Activated T-helper 1 cell treated with Interleukin-2 at 50 U/mL for 16 hours (primary cell): ENCODE measurements at places on chromosomes 3 and 15.

- no peak for DNase-seq
Observed at GRCh38 chr3:66004244-66004643, 34.5 kb downstream of the MAGI1 start.

DNA sequence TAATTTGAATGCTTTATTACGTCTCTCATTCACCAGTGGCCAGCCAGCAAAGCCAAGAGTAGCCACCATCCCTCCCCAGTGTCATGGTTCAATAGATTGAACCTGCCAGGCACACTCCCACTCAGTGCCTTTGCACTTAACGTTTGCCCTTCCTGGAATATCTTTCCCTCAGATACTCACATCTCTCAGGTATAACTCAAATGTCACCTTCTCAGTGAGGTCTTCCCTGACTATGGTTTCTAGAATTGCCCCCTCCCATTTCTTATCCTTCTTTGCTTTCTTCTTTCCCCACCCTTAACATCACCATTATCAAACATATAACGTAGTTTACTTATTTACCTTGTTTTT is 293.8 kb downstream of the LRTM1 start:
- DNase-seq = no peak

DNA sequence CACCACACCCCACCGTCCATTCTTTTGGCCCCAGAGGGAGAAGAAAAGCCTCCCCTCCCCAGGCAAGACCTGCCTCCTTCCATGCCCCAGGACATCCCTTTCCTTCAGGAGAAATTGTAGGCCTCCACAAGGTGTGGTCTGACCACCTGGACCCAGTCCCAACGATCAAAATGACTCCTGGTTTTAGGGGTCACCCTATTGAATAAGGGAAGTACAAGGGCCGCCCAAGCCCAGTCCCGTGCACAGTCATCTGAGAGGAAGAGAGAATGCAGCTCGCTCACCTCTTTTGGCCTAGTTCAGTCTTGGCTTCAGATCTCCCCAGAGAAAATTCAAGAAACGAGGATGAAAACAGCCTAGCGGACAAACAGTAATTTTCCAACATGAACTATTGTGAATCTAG is 249.1 kb downstream of the UACA start:
- DNase-seq = no peak

GRCh38 chr3:13107661-13108060 is 34.4 kb upstream of the IQSEC1 start:
- no peak for DNase-seq

DNA sequence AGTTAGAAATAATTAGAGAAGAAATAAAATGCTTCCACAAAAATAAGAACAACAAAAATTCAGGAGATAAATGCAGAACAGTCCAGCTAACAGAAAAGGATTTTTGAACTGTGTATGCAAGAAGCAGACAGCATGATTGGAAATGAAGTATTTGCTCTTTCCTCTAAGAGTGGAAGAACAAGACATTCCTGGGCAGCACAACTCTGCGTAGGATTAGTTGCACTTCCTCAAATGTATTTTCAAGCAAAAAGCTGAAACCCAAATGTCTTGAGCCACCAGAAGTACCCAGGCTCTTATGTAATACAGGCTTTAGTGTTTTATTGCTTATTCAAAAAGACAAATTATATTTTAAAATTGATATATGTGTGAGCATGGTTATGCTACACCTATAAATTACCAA is 127.2 kb downstream of the ZBTB20 start:
- DNase-seq = no peak

DNA sequence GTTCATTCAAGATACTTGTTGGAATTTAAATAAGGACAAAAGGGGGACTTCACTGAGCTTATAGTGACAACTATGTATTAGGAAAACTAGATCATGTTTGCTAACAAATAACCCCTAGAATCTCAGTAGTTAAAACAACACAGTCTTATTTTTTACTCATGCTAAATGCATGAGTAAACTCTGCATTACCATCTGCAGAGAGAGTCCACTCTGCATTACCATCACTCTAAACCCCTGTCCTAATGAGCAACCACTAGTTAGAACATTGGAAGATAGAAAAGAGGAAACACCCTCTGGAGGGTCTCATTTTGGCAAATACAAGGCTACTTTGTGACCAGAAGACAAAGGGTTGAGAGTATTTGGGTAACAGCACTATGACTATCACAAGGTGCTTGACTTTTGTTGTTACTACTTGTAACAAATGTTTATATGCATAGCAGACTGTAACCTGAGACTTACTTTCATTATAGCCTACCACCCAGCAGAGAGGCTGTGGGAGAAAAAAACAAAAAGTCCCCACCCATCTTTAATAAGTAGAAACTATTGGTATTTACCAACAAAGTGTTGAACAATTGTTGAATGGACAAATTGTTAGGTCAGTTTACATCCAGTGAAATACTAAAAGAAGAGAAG is 99.1 kb downstream of the OXSM start:
- DNase-seq = no peak

DNA sequence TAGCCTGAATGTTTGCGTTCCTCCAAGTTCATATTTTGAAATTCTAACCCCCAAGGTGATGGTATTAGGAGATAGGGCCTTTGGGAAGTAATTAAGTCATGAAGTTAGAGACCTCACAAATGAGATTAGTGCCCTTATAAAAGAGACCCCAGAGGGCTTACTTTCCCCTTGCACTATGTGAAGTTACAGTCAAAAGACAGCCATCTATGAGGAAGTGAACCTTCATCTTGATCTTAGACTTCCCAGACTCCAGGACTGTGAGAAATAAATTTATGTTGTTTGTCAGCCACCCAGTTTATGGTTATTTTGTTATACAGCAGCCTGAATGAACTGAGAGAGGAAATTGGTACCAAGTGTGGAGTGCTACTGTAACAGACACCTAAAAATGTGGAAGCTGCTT is 74.4 kb downstream of the DAPK2 start:
- no peak for DNase-seq

- no peak for DNase-seq
Observed at GRCh38 chr15:66586155-66586976, 20.6 kb upstream of the LCTL start.

DNA sequence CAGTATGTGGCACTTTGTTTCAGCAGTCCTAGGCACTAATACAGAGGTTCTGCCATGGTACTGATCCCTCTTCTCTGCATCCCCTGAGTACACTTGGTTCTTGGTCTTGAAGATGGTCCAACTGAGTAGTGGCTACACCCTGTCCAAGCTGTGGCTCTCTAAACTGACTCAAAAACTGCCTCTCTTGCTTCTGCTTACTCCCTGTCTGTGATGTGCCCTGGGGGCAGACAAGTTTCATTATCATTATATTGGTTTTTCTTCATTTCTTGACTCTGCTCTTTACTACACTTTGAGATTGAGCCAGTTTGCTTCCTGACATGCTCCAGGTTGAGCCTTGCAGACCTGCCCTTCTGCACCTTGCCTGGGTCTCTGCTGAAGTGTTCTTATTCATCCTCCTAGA is 18.9 kb upstream of the ST3GAL6 start:
- DNase-seq = no peak

GRCh38 chr3:178841011-178841410 is 230.6 kb downstream of the ZMAT3 start:
- no peak for DNase-seq

DNA sequence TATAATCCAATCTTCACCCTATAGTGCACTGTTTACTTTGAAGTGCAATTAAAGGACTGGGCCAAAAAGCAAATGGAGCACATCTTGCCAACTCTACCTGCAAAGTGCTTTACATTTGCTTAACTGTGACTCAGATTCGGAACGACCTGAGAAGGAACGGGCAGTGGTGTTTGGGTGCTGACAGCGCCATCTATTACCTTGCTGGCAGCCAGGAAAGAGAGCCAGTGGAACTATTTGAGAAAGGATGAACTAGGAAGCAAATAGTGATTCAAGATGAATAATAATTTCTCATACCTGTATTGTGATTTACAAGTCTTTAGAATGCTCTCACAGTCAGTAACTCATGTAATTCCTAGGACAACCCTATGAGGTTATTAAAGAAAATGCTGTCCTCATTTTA is 312.9 kb downstream of the PDCD6IP start:
- no peak for DNase-seq
